Stimulated activated CD4-positive, alpha-beta T cell treated with anti-CD3 and anti-CD28 coated beads, Interleukin-1b, Interleukin-23, amount 100 ng/mL, for 48 hours (primary cell): ENCODE measurements at places on chromosomes 4 and X.

- no peak for DNase-seq
Observed at GRCh38 chrX:138711399-138712347, at the start of gene FGF13. Gene FGF13, minus strand, starts transcription at chrX:138711717. Its CDS starts 714 bp downstream, at chrX:138711003.

DNA sequence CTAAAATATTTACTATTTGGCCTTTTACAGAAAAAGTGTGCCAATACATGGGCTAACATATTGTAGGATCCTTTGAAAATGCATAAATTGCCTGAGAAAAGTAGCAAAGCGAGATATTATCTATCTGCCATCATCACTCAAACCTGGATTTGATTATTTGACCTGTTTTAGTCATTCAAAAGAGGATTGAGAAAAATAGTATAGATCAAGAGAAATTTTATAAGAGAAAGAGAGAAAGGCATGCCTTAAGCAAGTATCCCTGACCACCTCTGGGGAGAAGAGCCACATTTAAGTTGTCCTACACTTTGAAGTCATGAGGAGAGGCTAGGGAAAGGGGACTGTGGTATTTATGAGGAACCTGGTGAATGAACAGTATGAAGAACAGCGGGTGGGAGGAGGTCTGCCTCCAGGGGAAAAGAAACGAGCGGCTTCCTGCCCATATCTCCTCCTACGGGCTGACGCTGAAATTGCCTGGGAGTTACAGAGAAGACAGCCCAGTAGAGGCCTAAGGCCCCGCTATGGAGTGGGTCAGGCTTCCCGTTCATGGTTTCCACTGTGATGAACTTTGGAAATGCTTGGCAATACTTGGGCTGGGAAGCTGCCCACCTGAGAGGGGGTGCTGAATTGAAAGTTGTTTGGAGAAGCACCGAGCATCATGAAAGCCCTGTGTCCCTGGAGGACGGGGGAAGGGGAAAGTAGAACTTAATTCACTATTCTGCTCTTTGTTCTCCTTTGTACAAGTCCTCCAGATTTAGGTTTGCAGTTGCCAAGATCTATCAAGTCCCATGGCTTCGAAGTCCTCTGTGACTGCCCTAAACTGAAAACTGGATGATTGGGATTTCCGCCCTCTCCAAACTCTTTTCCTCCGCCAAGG is 106.9 kb upstream of the ACSL4 start:
- no peak for DNase-seq

DNA sequence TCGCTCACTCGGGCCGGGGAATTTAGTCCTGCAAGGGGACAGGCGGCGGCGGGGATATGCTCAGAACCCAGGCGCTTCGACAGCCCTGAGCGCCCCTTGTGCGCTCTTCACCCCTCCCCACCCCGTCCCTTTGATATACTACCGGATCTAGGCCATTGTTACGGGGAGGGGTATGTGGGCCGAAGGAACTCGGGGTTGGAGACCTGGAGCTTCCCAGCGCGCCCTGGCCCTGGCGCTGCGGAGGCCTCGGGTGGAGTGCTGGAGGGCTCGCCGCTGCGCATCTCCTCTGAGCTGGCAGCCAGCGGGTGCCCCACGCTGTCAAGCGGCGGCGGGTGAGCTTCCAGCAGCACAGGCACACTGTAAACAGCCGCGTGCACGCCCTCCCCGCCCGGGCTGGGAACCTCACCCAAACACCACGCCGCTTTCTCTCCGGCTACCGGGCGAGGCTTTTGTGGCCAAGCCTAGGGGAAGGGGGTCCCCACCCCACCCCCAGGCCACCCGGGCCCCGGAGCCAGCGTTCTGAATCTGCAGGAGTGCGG is 54.5 kb upstream of the BCOR start:
- no peak for DNase-seq

DNA sequence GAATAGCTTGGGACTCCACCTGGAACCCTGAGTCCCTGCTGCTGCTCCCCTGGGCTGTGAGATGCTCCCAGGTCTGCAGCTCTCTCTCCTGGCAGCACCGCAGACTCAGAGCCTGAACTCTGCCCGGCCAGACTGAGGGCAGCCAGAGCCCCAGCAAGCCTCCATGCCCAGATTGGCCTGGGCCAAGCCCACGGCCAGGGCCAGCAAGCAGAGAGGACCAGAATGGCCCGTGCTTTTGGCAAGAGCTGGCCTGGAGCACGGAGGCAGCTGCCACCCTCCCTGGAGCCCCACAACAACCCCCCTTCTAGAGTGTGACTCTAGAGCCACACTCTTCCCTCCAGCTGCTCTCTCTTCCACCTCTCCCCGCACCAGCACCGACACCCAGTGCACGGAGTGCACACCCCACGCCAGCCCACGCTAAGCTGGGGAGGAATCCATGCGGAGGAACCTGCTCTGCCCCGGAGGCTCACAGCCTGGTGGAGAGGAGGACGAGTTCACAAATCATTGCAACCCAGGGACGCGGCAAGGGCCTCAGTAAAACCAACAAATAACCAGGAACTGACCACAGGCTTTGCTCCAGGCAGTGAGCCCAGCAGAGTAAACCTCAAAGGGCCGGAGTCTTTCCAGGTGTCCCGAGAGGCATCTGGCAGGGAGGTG is 110.3 kb downstream of the HMX1 start:
- no peak for DNase-seq

- no peak for DNase-seq
Observed at GRCh38 chrX:94942603-94943002, 1268.6 kb downstream of the FAM133A start.

DNA sequence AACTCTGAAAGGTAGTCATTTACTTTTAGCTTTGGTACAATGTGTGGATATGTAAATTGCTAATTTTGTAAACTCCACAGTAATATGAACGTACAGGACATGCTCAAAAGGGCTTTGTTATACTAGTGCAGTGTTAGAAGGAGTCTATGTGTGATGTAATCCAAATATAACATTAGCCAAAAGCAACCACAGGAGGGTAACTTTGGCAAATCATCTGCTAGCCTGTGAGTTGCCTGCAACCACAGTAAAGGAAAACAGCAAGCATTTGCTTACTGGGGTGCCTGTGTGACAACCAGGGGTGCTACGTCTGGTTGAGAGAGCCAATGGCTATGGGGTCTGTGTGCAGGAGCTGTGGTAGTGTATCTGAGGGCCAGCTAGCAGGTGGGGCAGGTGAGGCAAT is 245.8 kb downstream of the ADAMTS3 start:
- DNase-seq: no peak

GRCh38 chr4:77903186-77903585 is 40.6 kb downstream of the MRPL1 start:
- DNase-seq: no peak

- DNase-seq: no peak
Observed at GRCh38 chr4:146112389-146112788, 63.1 kb upstream of the LSM6 start.

GRCh38 chrX:120768681-120769080 is 107.0 kb downstream of the CT47B1 start:
- DNase-seq: no peak

DNA sequence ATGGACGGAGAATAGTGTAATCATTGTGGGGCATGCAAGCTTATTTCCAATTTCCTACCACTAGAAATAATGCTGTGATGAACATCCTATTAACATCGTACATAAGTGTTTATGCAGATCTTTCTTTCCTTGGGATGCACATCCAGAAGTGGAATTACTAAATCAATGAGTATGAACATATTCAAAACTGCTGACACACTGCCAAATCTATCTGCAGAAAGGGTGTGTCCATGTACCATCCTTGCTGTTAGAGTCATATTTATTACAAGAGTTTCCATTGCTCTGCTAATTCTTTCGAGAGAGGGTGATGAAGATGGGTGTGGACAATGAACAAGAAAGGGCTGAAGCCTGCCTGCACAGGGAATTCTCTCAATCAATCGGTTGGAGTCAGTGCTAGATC is 82.6 kb downstream of the GPC4 start:
- DNase-seq: no peak
